ENCODE measurements at places on chromosomes 7 and 10.
A peak's percentile ranks its signal among the peaks of the same experiment; 100 is the strongest.

- DNase-seq: no peak
Measured at GRCh38 chr10:133315847-133316246, 7.1 kb downstream of the ZNF511 start.

DNA sequence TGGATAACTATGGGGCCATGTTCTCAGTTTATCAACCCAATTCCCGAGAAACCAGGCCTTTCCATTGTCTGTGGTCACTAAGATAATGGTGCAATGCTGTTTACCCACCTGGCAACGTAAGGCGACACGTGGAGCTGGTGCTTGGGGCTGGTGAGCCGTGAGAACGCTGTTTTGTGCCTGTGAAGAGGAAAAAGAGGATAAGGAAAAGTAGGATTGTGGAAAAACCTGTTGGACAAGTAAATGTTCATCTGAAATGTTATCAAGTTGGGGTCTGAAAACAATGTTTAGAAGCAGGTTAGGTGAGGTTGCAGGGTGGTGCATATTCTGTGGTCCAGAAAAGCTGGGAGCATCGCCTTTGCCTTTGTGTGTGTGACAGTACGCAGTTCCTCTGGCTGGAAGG lies 88.5 kb downstream of the PPP1R17 start:
- no peak for DNase-seq

- DNase-seq: no peak
Measured at GRCh38 chr7:108057951-108058481, 55.1 kb upstream of the LAMB1 start.

DNA sequence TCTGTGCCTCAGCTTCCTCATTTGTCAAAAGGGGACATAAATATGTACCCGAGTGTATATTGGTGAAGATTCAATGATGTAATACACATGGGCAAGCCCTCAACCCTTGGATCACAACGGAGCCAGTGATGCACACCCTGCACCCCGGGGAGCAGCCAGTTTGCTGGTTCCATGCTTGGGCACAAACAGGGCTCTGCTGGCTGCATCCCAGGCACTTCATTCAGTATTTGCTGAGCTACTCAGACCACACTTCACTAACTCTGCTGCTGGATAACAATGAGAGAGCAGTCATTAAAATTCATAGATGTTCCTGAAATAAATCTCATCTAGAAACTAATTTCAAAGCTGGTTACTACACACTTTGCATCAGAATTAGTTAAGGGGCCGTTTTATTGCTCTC lies 72.0 kb downstream of the SCRN1 start:
- no peak for DNase-seq

DNA sequence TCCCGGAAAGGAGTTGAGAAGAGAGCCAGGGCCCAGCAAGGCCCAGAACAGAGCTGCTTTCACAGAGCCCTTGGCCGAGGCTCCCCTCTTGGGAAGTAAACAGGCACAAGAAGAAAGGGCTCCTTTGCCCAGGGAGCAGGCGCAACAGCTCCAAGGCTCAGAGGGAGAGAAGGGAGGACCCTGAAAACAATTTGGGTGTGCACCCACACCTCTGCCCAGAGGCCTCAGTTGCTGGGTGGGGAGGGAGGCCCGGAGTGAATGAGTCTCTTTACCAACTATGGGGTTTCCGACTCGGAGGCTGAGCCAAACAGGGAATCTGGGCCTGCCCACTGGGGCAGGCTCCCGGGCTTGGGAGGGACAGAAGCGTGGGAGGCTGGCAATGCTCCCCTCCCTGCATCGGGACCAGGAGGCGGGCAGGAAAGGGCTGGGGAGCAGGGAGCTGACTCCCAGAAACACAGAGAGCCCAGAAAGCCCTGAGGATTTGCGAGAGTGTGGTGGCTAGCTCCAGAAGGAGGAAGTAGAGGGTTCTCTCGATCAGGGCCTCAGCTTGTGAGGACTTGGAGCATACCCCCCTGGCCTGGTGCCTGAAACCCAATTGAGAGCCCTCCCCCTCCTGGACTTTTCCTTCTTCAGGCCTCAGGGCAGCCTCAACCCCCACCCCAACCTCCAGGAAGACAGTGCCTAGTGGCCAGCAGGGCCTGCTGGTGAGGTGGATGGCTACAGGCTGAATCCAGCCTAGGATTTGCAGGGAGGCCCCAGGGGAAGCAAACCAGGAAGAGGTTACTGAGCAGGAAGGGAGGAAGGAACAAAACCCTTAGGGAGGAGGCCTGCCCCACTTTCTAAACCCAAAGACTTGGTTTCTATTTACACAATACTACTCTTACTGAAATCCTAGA lies 6.2 kb downstream of the C10orf105 start:
- peak; percentile 35 for DNase-seq

DNA sequence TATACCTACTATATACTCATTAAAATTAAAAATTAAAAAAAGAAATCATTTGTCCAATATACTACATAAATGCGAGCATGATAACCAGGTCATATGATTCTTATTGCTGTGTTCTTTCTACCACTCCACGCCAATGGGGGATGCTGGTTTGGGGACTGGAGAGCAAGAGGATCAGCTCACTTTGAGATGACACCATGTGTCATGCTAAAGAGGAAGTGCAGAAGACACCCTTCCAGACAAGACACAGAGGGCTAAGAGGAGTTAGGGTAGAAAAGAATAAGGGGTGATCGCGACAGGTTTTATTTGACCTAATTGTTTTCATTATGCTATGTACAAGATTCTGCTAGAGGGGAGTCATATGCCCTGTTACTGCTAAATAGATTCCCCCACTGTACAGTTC lies 33.8 kb upstream of the MGAM2 start:
- no peak for DNase-seq

DNA sequence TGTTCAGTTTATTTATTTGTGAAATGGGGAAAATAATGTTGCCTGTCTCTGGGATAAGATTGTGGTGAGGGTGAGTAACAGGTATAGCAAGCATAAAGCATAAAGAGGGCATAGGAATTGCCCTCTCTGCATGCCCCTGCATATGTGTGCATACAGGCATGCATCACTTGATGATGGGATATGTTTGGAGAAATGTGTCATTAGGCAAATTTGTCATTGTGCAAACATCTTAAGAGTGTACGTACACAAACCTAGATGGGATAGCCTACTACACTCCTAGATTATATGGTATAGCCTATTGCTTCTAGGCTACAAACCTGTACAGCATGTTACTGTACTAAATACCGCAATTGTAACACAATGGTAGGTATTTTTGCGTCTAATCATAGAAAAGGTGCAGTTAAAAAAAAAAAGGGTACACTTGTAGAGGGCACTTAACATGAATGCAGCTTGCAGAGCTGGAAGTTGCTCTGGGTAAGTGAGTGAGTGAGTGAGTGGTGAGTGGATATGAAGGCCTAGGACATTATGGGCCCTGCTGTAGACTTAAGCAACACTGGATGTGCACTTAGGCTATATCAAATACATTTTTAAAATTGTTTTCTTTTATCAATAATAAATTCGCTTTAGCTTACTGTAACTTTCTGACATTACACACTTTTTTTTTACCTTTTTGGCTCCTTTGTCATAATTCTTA lies 386.5 kb upstream of the ANKRD30A start:
- DNase-seq: no peak

DNA sequence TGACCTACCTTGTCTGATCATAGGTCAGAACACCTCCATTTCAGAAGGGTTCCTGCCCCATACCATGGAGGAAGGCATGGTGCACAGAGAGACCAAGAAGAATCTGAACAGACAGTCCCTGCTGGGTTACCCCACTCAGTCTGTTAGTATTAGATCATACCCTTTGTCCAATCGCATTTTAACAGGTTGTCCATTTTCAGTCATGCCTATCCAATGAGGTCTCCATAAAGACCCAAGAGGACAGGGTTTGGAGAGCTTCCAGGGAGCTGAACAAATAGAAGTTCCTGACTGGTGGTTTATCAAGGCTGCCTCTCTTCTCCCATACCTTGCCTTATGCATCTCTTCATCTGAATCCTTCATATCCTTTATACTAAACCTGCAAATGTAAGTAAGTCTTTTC lies 21.2 kb upstream of the SLC16A12 start:
- DNase-seq: no peak

- DNase-seq: peak; percentile 51
Measured at GRCh38 chr10:110495731-110496552, 1.8 kb upstream of the DUSP5 start.

DNA sequence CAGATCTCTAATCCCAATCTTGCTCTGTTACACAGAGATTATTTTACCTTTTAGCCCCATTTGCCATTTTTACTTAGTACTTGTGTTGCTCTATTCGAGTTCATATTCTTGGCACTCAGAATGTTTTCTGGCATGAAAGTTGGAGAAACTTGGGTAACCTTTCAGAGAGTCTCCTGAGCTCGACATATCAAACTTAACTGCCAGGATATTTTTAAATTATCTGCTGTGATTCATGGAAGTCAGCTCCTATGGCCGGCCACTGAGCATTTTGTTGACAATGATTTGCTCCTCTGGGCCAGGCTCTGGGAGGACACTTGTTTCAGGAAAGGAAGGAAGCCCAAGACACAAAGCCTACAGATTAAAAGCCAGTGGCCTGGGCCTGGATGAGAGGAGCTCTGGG lies 396.7 kb downstream of the TNS3 start:
- DNase-seq: no peak

- DNase-seq: no peak
Measured at GRCh38 chr7:7304705-7305450, 122.5 kb downstream of the C1GALT1 start.

- DNase-seq: no peak
Measured at GRCh38 chr10:77268721-77269120, 368.9 kb downstream of the KCNMA1 start.

GRCh38 chr7:2120841-2121830 lies 111.6 kb downstream of the MAD1L1 start:
- no peak for DNase-seq

DNA sequence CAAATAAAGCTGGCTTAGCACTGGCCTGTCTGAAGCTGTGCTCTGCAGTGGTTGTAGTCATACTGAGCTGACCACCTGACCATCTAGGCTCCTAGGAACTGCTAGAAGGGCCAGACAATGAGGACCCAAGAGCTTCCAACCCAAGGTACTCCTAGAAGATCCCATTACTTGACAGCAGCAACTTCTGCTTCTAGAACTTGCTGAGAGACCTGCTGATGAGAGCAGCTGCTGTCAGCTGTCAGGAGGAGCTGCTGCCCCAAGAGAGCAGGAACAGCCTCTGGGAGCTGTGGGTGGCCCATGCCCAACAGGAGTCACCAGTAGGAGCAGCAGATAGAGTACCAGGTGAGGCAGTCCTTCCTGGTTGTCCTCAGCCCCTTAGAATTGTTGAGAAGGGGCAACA lies 70.2 kb downstream of the RBM20 start:
- no peak for DNase-seq

GRCh38 chr7:75010036-75010435 lies 45.5 kb downstream of the CASTOR2 start:
- no peak for DNase-seq

- no peak for DNase-seq
Measured at GRCh38 chr10:119241066-119241465, 33.7 kb downstream of the GRK5 start.

DNA sequence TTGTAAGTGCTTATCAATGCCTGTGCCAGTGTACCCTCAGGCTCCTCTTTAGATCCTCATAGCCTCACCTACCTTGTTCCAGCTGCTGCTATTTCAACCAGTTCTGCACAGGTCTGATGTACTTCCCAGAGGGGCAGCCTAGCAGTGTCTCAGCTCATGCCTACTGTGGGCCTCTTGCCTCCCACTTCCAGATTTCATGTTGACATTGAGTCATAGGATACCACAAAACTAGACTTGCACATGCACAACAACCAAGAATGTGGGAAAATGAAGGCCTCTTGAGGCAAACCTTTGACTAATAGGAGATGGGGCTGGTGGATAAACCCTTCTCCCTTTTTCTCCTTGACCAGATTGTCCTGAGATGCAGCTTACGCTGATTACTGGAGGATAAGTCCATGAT lies 31.0 kb downstream of the PON3 start:
- no peak for DNase-seq
